ENCODE measurements at places on chromosomes 16 and 17.

DNA sequence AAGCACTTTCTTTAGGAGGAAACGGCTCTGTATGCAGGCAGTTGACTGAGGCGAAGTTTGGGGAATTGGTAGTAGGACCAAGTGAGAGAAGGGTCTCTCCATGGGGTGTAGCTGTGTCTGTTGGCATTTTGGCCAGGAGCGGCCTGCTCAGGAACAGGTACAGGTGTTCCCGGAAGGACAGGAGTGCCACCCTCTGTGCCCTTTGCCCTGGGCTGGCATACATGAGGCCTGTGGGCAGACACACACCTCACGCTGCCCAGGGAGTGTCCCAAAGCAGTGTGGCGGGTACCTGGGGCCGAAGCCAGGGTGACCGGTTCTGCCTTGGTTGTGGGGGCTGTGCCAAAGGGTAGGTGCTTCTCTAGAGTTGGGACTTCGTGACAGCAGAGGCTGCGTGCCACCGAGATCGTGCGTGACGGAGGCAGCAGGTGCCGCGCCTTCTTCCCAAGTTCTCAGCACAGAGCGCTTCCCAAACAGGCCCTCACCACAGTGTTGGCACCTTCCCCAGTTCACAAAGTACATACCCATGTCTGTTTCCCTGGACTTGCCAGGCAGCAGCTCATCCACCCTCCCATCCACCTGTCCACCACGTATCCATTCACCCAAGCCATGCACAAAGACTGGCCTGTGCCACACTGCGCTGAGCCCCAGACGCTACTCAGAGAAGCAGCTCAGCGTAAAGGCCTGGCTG lies 19.9 kb upstream of the TCF25 start:
- no peaks in the 10 kb centered on the region for H3K27me3 ChIP-seq
- DNase-seq = no peak
- H3K4me1 ChIP-seq = no peaks in the 10 kb centered on the region
- H3K4me3 ChIP-seq = no peak overlapping the region
- no peaks in the 10 kb centered on the region for H3K36me3 ChIP-seq

- H3K36me3 ChIP-seq = no peaks in the 10 kb centered on the region
- H3K27me3 ChIP-seq = no peaks in the 10 kb centered on the region
- no peak overlapping the region for H3K27ac ChIP-seq
These were observed 56.4 kb downstream of the JPH3 start for GRCh38 chr16:87658564-87659225.

DNA sequence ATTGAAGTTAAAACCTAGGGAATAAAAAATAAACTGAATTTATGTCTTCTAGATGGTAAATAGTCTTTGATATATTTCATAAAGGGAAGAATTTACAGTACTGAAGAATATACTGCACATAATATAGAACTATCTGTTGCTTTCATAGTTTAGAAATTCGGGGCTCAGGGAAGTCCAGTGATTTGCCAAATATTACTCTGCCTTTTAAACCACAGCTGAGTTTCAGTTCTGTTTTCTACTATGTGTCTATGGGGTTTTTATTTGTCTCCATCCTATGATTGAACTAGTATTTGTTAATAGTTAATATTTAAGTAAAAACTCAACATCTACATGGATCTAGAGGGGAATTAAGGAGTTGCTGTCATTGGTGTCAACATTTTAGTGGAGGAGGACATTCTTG lies 715.0 kb upstream of the CDH8 start:
- no peaks in the 10 kb centered on the region for H3K27me3 ChIP-seq
- H3K4me1 ChIP-seq = no peaks in the 10 kb centered on the region
- H3K4me3 ChIP-seq = no peak overlapping the region

DNA sequence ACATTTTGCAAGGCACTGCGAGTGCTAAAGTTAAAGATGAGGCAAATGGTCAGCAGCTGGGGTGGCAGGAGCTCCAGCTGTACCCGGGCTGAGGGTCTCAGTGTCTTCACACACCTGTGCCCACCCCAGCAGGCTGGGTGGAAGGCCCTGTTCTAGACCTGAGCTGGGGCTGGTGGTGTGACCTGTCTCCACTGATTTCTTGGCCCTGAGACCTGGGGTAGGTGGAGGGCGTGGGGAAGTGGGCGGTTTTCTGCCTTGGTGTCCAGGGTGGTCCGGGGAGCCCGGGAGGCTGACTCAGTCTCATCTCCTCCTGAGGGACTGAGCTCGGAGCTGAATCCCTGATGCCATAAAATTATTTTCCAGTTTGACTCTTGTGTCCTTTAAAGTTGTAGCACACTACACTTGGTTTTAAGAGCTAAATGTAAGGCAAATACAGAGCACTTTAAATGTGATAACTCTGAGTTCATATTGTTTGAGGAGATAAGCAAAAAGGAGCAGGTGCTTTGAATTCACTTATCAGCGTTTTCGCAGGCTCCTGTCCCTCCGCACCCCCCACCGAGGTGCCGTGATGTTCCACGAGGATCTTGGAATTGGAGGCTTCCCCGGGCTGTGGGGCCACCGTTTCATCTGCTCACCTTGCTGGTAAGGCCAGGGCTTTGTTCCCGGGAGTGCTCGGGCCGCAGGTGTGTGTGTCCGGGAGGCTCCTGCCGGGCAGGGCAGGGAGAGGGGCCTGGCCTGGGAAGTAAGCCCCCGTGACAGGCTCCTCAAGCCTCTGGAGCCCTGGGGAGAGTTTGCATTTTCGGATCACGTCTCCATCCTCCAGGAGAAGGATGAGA lies 117.0 kb downstream of the AATF start:
- H3K36me3 ChIP-seq = no peaks in the 10 kb centered on the region
- no peaks in the 10 kb centered on the region for H3K4me1 ChIP-seq
- DNase-seq = no peak
- peaks cover 6% of the 10 kb centered on the region for H3K27me3 ChIP-seq
- H3K27ac ChIP-seq = no peak overlapping the region

DNA sequence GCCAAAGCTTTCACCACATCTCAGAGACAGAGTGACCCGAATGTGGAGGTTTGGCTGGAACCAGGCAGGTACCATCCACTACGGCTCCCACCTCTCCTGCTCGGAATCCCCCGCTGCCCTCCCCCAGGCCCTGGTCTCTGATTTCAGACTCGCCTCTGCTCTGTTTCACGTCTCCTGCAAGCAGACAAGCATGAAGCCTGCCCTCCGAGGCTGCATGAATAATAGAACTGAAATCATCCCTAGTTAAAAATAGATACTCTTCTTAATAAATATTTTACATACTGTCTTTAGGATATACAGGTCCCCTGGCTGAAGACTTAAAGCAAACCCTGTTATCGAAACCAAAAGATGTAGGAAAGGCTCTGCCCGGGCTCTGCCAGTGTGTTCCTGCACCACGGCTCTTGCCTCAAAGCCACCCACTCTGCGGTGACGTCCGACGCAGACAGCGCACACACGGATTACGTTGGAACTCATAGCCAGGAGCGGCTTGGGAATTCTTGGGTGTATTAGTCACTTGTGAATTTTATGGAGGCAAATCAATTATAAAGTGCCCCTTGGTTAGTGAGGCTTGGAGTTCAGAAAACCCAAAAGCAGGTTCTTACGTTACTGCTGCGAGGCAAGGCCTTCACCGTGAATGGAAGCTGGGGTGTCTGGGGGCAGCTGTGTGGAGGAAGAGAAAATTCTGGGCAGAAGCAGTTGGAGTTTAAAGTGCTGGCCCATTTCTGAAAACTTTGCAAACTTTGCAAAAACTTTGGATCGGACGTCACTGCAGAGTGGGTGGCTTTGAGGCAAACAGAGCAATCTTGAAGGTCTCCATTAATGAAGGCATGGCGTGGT lies 25.6 kb upstream of the NPTX1 start:
- no peak overlapping the region for H3K27ac ChIP-seq
- peaks cover 10% of the 10 kb centered on the region for H3K27me3 ChIP-seq
- no peak overlapping the region for H3K4me3 ChIP-seq
- peaks cover 10% of the 10 kb centered on the region for H3K4me1 ChIP-seq
- H3K36me3 ChIP-seq = no peaks in the 10 kb centered on the region

DNA sequence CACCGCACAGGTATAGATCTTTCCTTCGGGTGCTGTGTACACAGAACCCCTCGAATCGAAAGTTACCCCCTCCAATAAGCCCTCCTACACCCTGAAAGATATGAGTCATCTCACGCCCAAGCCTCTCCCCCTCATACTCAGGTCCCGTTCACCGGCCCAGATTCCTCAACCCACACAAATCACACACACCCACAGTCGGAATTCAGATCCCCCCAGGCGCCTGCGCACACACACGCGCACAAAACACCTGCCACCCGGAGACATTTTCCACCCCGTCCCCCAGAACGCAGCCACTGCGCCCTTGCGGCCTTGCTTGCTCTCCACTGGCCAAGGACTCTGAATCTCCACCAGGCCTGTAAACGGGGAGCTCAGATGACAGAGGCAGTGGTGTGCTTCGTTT lies 4.9 kb downstream of the JPH3 start:
- H3K4me1 ChIP-seq = peaks cover 6% of the 10 kb centered on the region
- DNase-seq = no peak
- no peak overlapping the region for H3K4me3 ChIP-seq
- no peaks in the 10 kb centered on the region for H3K36me3 ChIP-seq
- peaks cover 34% of the 10 kb centered on the region for H3K27me3 ChIP-seq

- peaks cover 67% of the 10 kb centered on the region for H3K4me1 ChIP-seq
- peaks cover 30% of the 10 kb centered on the region for H3K36me3 ChIP-seq
- H3K4me3 ChIP-seq = peak overlapping the region; percentile 65
- H3K27ac ChIP-seq = peak overlapping the region; percentile 100
These were observed 4.2 kb downstream of the TRADD start for GRCh38 chr16:67155295-67156142.

DNA sequence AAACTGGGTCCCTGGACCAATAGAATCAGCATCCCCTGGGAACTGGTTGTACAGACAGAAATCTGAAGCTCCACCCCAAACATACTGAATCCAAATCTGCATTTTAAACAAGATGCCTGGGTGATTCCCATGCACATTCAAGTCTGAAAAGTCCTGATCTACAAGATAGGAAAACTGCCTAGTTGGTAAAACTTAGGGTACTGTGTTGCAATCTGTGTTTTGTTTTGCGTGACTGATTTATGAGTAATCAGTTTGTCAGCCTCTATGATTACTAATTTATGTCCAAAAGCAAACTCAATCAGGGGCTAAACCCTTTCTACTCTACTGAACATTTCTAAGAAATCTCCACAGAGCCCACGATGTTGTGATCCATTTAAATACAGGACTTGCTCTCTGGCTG lies 103.8 kb downstream of the YPEL2 start:
- no peak overlapping the region for H3K4me3 ChIP-seq
- peaks cover 55% of the 10 kb centered on the region for H3K4me1 ChIP-seq
- H3K36me3 ChIP-seq = peaks cover 7% of the 10 kb centered on the region
- no peak for DNase-seq

GRCh38 chr17:73163043-73163442 lies 1.8 kb upstream of the SSTR2 start:
- H3K36me3 ChIP-seq = no peaks in the 10 kb centered on the region
- no peak for DNase-seq
- H3K27ac ChIP-seq = no peak overlapping the region
- peaks cover 74% of the 10 kb centered on the region for H3K27me3 ChIP-seq

DNA sequence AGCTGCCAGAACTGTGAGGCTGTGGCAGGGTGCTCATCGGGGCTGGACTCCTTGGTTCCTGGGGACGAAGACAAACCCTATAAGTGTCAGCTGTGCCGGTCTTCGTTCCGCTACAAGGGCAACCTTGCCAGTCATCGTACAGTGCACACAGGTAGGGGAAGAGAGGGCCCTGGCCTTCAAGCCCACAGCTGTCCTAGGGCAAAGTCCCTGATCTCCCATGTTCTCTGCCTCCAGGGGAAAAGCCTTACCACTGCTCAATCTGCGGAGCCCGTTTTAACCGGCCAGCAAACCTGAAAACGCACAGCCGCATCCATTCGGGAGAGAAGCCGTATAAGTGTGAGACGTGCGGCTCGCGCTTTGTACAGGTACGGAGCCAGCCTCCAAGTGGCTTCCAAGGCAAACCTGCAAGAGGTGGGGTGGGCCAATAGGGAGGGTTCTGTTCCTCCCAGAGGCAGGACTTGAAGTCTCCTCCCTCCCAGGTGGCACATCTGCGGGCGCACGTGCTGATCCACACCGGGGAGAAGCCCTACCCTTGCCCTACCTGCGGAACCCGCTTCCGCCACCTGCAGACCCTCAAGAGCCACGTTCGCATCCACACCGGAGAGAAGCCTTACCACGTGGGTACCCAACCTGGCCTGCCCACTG lies 3.7 kb downstream of the BCL6B start:
- peaks cover 4% of the 10 kb centered on the region for H3K27me3 ChIP-seq
- H3K36me3 ChIP-seq = peaks cover 8% of the 10 kb centered on the region
- peaks cover 59% of the 10 kb centered on the region for H3K4me1 ChIP-seq
- H3K27ac ChIP-seq = no peak overlapping the region
- H3K4me3 ChIP-seq = no peak overlapping the region

DNA sequence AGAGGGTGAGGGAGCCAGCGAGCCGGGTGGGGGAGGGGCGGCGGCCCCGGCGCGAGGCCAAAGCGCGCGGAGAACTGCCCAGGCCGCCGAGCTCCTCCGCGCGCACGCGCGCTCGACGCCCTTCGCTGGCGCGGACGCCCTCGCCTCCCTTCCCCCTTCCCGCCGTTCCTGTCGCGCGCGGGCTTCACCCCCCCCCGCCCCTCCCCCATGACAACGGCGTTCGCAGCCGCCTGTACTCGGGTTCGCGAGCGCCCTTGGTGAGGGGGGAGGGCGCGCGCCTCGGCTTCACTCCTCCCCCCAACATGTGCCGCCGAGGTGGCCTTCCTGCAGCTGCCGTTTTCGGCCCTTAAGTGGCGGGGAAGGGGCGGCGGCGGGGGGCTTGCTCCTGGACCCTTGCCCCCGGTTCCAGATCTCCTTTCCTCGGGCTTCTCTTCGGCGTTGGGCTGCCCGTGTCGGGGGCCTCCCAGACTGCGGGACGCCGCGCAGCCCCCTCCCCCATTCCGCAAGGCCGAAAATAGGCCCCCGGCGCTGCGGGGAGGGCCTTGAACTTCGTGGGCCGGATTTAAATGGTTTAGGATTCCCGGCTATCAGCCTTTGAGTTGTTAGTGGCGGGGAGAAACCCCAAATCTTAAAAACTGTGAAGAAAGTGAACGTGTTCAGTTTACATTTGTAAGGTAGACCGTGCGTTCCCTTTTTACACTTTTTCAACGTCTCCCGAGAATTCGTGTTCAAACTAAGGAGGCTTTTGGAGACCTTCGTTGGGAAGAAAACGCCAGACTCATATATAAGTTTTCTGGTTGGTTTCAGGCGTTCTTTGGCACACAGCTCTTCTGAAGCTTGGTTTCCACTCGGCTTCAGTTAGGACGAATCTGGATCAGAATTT lies 653 bp downstream of the SRRM2 start:
- peaks cover 63% of the 10 kb centered on the region for H3K4me1 ChIP-seq
- H3K27ac ChIP-seq = peak overlapping the region; percentile 93
- H3K36me3 ChIP-seq = peaks cover 63% of the 10 kb centered on the region
- H3K27me3 ChIP-seq = no peaks in the 10 kb centered on the region

DNA sequence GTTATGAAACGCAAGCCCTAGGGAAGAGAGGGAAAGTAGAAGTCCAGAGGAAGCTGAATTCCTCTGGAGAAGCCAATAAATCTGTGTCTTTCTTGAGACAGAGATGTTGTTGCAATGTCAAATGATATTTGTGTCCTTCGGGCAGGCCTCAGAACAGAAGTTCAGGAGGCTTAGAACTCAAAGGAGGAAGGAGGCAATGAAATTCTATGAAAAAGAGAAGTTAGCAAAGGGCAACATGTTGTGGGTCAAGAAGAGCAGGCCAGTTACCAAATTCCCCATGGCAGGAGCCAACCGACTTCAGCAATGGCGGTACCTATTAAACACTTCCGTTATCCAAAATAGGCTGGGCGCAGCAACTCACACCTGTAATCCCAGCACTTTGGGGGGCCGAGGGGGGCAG lies 109.0 kb upstream of the DHX40 start:
- no peaks in the 10 kb centered on the region for H3K4me1 ChIP-seq
- no peak overlapping the region for H3K27ac ChIP-seq
- H3K4me3 ChIP-seq = no peak overlapping the region
- peaks cover 3% of the 10 kb centered on the region for H3K27me3 ChIP-seq
